ENCODE measurements at places on chromosomes 2 and 18.

DNA sequence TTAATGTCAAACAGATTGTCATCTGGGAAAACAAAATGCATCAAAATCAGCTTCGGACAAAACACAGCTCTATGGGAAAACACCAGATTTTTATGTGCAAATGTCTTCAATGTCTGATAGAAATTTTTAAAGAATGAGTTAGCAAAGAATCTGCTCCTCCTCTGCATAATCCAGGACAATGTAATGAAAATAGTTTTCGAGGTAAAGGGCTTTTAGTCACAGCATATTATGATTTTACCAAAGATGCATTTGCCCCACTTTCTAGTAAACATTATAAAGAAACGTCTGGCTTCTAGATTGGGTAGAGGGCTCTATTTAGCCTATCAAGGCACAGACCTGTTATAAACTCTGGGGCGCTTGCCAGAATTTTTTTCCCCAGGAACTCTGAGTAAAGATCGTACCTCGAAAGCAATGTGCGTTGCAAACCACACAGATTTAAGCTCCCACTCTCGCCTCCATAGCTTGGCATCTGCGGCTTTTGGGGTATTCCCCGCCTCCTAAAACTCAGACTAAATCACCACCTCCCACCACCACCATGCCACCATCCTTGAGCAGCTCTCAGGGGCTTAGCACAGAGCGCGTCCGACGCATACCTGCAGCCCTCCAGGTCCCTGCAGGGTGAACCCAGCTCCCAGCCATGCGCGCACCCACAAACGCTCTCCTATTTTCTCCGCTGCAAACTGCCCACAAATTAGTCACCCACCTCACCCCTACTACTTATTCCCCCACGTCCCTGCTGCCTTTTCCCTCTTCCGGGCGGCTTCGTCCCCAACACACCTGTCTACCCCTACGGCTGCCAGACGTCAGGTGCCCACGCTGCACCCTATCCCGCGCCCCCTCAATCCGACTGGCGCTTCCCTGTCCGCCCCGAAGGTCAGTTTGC lies 829 bp downstream of the ACVR1C start:
- DNase-seq, result no peak

DNA sequence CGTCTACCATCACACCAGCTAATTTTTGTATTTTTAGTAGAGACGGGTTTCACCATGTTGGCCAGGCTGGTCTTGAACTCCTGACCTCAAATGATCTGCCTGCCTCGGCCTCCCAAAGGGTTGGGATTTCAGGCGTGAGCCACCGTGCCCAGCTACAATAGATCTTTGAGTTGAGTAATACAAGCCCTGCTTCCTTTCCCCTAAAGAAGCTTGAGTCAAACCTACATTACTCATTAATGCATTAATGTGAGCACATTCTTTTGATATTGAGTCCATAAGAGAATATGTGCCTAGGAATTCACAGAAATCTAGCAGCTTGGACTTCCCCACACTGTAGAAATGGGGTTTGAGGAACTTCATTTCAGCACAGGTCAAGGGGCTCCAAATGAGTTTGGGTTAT lies 39.6 kb downstream of the PSMG2 start:
- DNase-seq, result peak; percentile 41

DNA sequence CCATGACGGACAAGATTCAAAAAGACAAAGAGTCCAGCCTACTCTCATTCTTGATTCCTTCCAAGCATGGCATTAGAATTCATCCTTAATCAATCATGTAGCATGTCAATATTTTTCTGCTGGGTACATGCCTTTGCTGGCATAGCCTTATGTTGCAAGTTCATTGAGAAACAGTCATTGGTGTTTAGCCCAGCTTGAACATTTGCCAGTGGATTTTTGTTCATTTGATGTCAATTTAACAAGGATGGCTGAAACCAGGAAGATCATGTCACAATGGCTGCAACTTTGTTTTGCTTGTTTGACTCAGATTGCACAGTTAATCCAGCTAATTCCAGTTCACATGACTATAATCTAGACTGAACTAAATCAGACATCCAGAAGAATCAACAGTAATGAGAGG lies 1132.2 kb downstream of the LRP1B start:
- DNase-seq, result no peak

- no peak for DNase-seq
These were observed 311.2 kb upstream of the CRIM1 start for GRCh38 chr2:36044411-36044810.

DNA sequence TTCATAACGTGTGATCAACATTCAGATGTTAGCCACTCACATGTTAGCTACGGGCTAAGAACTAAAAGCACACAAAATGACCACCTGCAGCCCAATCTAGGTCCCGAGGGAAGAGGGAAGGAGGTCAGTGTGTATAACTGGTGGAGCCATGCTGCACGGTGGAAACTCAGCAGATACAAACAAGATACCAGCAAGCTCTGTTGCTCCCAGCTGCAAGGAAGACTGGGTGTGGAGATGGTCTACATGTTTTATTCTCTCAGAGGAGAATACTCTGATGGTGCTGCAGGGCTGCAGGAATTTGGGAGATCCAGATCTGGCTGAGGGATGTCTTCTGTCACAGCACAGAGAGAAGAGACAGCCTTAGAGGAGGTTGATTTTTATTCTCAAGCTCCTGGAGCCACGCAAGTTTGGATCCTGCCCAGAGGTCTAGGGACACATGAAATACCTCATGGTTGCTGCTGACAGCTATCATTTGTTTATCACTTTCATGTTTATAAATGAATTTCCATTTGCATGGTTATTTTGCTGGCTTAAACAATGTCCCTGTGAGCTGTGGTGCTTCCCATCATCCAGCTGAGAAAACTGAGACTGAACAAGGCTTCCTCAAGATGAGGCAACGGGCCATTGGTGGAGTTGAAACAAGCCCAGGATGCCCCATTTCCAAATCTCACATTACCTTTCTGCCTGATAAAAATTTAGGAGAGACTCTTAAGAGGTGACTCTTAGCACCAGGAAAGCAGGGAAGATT lies 30.9 kb downstream of the RNF144A start:
- DNase-seq, result no peak

DNA sequence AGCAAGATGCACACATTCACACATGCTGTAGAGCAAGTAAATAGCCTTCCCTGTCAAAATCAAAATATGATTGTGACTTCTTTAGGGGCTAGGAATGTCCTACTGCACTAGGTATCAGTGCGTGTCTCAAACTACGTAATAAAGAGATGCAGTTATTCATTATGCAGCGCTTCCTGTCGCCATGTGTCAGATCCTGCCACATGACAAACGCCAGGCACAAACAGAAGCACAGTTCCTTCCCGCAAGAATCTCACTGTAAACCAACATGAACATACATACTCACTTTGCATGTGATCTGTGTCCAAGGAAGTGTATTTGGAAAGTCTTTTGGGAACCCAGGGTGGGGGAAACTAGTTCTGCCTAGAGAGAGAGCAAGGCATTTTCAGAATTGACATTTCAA lies 599.9 kb downstream of the RNF144A start:
- DNase-seq, result peak; percentile 21

GRCh38 chr2:41483982-41484857 lies 563.6 kb upstream of the PKDCC start:
- DNase-seq, result no peak

- DNase-seq, result no peak
These were observed 21.5 kb upstream of the PDE1A start for GRCh38 chr2:182448371-182448770.

- peak; percentile 43 for DNase-seq
These were observed 564 bp downstream of the GCC2 start for GRCh38 chr2:108449410-108450130.

GRCh38 chr2:230877759-230878598 lies 13.2 kb downstream of the ITM2C start:
- peak; percentile 47 for DNase-seq

- no peak for DNase-seq
These were observed 18.0 kb upstream of the SOS1 start for GRCh38 chr2:39138837-39139211.

GRCh38 chr2:231597014-231597611 lies 4.4 kb downstream of the TEX44 start:
- peak; percentile 90 for DNase-seq

DNA sequence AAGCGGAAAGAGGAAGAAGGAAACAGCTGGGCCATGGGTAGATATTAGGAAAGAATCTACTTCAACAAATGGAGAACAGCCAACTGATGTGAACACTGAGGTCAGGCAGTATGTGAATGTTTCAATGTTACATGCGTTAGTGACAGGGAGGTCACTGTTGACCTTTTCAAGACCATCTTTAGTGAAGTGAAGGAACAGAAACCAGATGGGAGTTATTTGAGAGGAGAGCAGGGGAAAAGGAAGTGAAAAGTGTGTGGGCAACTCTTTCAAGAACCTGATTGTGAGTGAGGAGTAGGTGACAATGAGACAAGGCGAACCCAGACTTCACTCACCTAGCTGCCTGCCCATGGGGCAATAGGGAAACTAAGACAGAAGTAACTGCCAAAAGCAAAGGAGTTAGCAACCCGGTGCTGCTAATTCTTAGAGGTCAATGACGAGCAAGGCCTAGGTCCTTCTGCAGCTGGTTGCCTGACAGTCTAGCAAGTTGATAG lies 67.0 kb downstream of the SP3 start:
- peak; percentile 23 for DNase-seq

Measured in suppressor macrophage treated with lipopolysaccharide for 1 hour (primary cell).